ENCODE measurements at places on chromosomes 13 and 19. TPM values are rescaled to one million over a fixed set of nuclear protein-coding genes. Genes with fewer than 3 reads are reported as not detected.

SLC1A6 gene
- not detected for total RNA-seq

RFPL4A gene
- total RNA-seq, result not detected

C19orf73 gene
- total RNA-seq, result 1.6 TPM

CYP4F3 gene
- not detected for total RNA-seq

GRCh38 chr13:80550971-80551441, 210.1 kb upstream of the SPRY2 start:
- no peaks in the 10 kb centered on the region for H3K27me3 ChIP-seq
- DNase-seq, result no peak
- no peaks in the 10 kb centered on the region for H3K36me3 ChIP-seq
- H3K27ac ChIP-seq, result peak overlapping the region; percentile 73

GRCh38 chr19:867301-867793, 7.9 kb downstream of the CFD start:
- H3K4me1 ChIP-seq, result peaks cover 56% of the 10 kb centered on the region
- H3K4me3 ChIP-seq, result no peak overlapping the region
- H3K27me3 ChIP-seq, result peaks cover 8% of the 10 kb centered on the region
- peaks cover 10% of the 10 kb centered on the region for H3K36me3 ChIP-seq

- H3K4me1 ChIP-seq, result peaks cover 75% of the 10 kb centered on the region
- no peak overlapping the region for H3K4me3 ChIP-seq
- no peaks in the 10 kb centered on the region for H3K27me3 ChIP-seq
- peaks cover 19% of the 10 kb centered on the region for H3K36me3 ChIP-seq
- H3K27ac ChIP-seq, result peak overlapping the region; percentile 78
Observed at GRCh38 chr19:5031231-5032100, 62.6 kb downstream of the KDM4B start.

DNA sequence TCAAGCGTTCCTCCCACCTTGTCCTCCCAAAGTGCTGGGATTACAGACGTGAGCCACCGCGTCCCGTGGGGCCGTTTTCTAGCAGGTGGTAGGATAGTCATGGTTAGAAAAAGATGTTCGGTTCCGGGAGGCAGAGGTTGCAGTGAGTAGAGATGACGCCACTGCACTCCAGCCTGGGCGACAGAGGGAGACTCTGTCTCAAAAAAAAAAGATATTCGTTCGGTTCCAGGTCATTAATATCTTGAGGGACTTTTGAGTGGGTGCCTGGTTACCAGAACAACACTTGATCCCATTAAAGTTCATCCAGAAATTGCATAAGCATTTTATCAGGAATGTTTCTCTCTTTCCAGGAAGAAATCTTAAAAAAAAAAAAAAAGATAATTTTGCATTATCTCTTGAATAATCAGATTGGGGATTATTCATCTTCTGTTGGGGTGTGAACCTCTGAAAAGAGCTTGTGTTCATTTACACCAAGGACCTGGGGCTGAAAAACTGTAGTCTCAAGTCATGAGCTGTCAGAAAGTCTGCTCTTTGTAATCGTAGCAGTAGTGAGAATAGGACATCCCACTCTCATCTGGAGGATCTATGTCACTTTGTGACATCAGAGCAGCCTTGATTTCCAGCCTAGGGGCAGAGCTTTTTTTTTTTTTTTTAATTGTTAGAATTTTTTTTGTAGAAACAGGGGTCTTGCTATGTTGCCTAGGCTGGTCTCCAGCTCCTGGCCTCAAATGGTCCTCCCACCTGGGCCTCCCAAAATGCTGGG, 1.0 kb upstream of the ETHE1 start:
- peak overlapping the region; percentile 91 for H3K27ac ChIP-seq
- H3K4me1 ChIP-seq, result peaks cover 50% of the 10 kb centered on the region
- DNase-seq, result no peak
- no peaks in the 10 kb centered on the region for H3K36me3 ChIP-seq
- peak overlapping the region; percentile 94 for H3K4me3 ChIP-seq

DNA sequence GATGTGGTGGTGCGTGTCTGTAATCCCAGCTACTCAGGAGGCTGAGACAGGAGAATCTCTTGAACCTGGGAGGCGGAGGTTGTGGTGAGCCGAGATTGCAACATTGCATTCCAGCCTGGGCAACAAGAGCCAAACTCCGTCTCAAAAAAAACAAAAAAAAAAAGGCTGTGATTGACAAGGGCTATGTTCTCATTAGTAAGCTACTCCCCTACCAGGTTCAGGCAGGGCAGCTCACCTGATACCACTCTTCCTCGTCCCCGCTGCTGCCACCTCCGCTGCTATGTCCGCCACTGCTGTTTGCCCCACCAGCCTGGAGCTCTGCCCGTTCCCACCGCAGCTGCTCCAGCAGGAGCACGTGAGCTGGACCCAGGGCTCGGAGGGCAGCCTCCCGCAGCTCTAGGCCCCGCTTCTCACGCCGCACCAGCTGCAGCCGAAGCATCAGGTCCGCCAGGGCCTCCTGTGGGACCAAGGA, 9.4 kb downstream of the USHBP1 start:
- no peaks in the 10 kb centered on the region for H3K27me3 ChIP-seq
- H3K27ac ChIP-seq, result no peak overlapping the region
- no peaks in the 10 kb centered on the region for H3K4me1 ChIP-seq
- no peak overlapping the region for H3K4me3 ChIP-seq

DNA sequence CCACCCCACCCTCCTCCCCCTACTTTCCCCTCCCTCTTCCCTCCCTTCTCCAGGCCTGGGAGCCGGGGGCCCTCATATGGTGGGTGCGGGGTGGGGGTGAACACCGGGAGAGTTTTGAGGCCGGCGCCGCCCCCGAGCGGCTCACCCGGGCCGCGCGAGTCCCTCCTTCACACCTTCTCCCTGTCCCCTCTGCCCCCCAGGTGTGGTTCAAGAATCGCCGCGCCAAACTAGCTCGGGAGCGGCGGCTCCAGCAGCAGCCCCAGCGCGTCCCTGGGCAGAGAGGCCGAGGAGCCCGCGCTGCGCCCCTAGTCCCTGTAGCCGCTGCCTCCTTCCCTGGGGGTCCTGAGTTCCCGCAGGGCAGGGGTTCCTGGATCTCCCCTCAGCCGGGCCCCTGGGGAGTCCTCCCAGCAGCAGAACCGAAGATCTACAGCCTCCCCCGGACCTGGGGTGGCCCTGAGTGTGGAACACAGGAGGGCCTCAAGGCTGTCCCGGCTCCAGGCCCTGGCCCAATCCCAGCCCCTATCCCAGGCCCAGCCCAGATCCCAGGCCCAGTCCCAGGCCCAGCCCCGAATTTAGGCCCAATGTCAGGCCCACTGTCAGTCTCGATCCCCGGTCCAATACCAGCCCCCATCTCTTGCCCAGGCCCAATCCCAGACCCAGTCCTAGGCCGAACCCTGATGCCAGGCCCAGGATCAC, 1.7 kb downstream of the TPRX2 start:
- no peaks in the 10 kb centered on the region for H3K36me3 ChIP-seq
- H3K27ac ChIP-seq, result no peak overlapping the region
- no peaks in the 10 kb centered on the region for H3K4me1 ChIP-seq

DNA sequence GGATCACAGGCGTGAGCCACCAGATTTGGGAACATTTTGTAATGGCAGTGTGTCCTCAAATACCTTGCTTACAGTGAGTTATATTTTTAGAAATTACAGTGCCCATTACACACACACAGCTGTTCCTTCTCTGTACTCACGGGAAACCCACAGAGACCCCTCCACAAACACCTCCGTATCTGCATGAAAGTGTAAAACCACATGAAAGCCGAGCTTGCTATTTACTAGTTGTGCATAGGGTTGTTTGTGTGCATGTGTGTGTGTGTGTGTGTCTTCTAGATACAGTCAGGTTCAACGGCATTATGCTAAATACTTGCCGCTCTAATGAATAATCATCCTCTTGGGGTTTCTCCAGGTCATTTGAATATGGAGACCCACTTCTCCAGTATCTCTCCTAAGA, 22.3 kb upstream of the LILRA2 start:
- H3K4me3 ChIP-seq, result no peak overlapping the region
- H3K36me3 ChIP-seq, result no peaks in the 10 kb centered on the region
- H3K27me3 ChIP-seq, result peaks cover 27% of the 10 kb centered on the region
- no peak for DNase-seq
- H3K27ac ChIP-seq, result no peak overlapping the region

DNA sequence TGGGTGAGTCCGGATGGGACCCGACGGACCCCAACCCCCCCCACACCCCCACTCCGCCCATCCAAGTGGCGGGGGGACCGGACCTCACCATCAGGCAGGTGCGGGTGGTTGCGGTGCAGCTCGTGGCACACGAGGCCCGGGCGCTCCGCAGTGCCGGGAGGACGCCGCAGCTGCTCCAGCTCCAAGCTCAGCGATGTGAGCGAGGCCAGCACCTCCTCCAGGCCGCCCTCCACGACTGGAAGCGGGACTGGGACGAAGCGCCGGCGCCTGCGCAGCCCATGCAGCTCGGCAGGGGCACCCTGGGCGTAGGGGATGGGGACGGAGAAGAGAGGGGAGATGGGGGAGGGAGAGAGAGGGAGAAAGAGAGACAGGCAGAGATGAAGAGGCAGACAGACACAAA, 30.1 kb upstream of the OLFM2 start:
- H3K27me3 ChIP-seq, result peaks cover 74% of the 10 kb centered on the region
- DNase-seq, result no peak
- H3K4me1 ChIP-seq, result no peaks in the 10 kb centered on the region
- H3K4me3 ChIP-seq, result no peak overlapping the region
- H3K36me3 ChIP-seq, result peaks cover 28% of the 10 kb centered on the region

DNA sequence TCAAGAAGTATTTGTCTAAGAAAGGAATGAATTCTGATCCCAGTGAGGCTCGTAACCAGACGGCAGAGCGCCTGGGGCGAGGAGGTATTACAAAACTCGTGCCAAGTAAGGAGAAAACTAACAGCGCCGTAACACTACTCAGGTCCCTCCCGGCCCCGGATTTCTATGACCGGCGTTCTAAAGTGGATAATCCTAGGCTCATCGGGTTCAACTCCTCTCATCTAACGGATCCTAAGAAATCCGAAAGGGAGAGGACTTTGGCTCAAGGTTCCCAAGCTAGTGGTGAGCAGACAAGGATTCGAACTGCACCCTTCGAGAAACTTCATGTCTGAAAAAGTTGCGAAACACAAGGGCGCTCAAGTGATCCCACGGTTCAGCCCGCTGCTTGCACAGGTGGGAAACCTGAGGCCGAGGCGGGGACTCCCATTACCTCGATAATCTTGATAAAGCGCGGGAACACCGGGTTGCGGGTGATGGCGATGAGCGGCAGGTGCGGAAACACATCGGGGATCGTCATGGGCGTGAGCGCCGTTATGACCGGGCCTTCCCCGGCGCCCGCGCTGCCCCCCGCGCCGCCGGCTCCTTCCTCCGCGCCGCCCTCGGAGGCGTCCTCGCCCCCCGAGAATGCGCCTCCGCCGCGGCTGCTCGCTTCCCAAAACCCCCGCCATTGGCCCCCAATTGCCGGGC, 529 bp downstream of the LONP1 start:
- H3K4me3 ChIP-seq, result peak overlapping the region; percentile 98
- H3K4me1 ChIP-seq, result peaks cover 49% of the 10 kb centered on the region
- H3K27ac ChIP-seq, result peak overlapping the region; percentile 100

DNA sequence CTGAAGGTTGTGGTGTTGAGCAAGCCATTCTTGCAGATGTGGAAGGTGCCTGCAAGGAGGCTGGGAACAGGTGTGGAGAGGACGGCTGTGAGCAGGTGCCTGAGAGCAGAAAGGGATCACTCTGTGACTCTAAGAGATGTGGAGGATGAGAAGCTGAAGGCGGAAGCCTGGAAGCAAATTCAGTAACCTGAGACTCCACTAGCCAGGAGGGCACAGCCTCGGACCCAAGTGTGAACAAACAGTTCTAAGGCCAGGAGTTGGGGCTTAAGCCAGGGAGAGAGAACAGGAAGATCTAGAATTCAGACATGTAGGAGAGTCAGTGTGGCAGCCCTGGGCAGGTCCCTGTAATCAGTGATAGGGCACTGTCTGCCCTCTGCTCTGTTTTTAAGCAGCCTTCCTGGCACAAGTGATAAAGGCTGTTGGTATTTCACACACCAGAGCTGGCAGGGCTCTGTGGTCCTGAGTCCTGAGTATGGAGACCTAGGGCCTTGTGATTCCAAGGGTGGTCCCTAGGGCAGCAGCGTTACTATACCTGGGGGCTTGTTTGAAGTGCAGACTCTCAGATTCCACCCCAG, 131.3 kb downstream of the SLC7A1 start:
- no peaks in the 10 kb centered on the region for H3K27me3 ChIP-seq
- DNase-seq, result peak; percentile 29
- H3K27ac ChIP-seq, result peak overlapping the region; percentile 84
- H3K36me3 ChIP-seq, result no peaks in the 10 kb centered on the region

- peaks cover 95% of the 10 kb centered on the region for H3K36me3 ChIP-seq
- peaks cover 19% of the 10 kb centered on the region for H3K4me1 ChIP-seq
- H3K27ac ChIP-seq, result peak overlapping the region; percentile 13
- H3K4me3 ChIP-seq, result no peak overlapping the region
Observed at GRCh38 chr19:50003810-50004419, 21.3 kb downstream of the VRK3 start.

DNA sequence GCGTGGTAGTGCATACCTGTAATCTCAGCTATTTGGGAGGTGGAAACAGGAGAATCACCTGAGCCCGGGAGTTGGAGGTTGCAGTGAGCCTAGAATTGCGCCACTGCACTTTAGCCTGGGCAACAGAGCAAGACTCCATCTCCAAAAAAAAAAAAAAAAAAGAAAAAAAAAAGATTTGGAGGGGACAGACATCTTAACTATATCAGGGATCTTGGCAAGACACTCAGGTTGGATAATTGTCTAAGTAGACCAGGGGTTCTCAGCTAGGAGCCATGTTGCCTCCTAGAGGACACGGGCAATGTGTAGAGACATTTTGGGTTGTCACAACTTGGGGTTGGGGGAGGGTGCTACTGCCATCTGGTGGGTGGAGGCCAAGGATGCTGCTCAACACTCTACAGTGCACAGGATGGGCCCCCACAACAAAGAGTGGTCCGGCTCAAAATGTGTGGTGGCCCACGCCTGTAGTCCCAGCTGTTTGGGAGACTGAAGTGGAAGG, 1.9 kb upstream of the ZNF580 start:
- H3K36me3 ChIP-seq, result no peaks in the 10 kb centered on the region
- H3K4me1 ChIP-seq, result peaks cover 96% of the 10 kb centered on the region
- DNase-seq, result no peak
- H3K27me3 ChIP-seq, result no peaks in the 10 kb centered on the region
- H3K4me3 ChIP-seq, result no peak overlapping the region
- no peak overlapping the region for H3K27ac ChIP-seq

DNA sequence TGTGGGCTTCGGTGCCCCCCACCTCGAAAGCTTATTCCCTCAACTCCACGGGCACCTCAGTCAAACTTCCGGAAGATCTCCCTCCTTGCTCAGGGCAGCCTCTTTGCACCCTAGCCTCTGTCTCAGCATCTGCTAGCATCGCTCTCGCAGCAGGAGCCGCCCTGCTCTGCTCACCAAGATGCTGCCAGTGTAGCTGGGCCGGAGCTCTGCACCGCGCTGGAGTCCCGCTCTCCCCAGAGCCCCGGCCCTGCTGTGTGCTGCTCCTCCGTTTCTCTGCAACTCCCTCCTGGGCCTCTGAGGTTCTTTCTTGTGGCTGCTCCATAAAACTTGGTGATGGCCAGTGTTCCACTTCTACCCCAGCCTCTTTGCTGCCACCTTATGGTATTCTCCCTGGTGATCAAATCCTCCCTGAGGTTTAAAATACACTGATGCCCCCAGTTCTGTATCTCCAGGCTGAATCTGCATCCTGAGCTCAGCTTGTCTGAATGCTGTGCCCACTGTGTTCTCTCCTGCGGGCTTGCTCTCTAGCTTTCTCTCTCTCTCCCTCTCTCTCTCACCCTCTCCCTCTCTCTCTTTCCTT, 198.0 kb downstream of the UQCRFS1 start:
- H3K27ac ChIP-seq, result no peak overlapping the region
- DNase-seq, result no peak
- H3K4me1 ChIP-seq, result no peaks in the 10 kb centered on the region

GRCh38 chr13:34086281-34086680, 268.3 kb downstream of the RFC3 start:
- no peaks in the 10 kb centered on the region for H3K36me3 ChIP-seq
- no peak for DNase-seq
- H3K4me3 ChIP-seq, result no peak overlapping the region
- H3K27ac ChIP-seq, result no peak overlapping the region
- H3K27me3 ChIP-seq, result no peaks in the 10 kb centered on the region
- no peaks in the 10 kb centered on the region for H3K4me1 ChIP-seq

Measured in left ventricle myocardium inferior (tissue), 1 donor.